NCI-H1105 (cell line): ENCODE measurements at places on chromosomes 13 and 19.

GRCh38 chr13:63463782-63464610, 2048.3 kb upstream of the PCDH20 start:
- no peak for DNase-seq

GRCh38 chr19:17357078-17357666, 19.8 kb downstream of the GTPBP3 start:
- DNase-seq: no peak

GRCh38 chr19:52786078-52786463, 520 bp downstream of the ZNF600 start:
- no peak for DNase-seq

DNA sequence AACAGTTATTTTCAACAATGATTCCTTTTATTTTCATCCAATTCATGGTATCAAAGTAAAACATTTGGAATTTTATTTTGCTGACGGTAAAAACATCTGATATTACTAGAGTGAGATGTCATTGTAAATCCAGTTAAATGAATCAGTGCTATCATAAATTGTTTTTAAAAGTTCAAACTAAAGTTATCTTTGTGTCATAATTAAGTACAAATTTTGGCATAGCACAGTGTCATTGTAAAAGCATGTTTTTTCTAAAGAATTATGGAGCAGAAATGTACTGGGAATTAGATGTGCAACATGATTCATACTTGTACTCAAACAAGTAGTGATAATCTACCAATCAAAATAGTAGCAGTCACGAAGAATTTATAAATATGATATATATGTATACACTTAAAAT, 92.8 kb downstream of the FAM216B start:
- DNase-seq: no peak

DNA sequence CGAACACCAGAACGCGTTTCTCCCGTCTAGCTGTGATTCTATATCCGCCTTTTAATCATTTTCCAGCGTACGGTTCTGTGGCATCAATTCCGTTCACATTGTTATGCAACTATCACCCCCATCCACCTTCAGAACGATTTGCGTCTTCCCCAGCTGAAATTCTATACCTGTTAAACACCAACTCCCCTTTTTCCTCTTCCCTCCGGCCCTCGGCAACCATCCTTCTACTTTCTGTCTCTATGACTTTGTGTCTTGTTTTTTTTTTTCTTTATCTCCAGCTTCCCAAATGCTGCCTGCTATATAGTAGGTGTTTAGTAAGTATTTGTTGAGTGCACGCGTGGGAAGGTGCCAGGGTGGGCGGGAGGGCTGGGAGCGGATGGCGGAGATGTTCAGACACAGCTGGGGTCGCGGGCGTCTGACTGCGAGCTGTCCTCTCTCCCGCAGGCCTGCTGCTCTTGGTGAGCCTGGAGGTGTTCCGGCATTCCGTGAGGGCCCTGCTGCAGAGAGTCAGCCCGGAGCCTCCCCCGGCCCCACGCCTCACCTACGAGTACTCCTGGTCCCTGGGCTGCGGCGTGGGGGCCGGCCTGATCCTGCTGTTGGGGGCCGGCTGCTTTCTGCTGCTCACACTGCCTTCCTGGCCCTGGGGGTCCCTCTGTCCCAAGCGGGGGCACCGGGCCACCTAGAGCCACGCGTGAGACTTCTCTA, 20.2 kb downstream of the CACNG6 start:
- DNase-seq: no peak

DNA sequence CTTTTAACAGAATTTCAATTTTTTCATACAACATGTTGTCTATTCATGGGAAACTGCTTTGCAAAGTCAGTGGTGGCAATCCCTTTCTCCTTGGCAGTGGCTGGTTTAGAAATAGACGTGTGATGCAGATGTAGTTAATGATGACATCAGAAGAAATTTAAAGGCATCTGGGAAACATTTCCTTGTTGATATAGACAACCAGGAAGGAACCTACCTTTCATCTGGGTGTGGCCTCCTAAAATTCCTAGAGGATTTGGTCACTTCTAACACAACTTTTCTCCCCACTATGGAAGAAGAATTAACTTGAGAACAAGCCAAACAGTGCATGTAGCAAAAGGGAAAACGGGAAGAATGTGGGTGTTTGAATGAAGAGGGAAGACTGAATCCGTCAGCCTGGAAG, 102.8 kb downstream of the EFNB2 start:
- no peak for DNase-seq

- no peak for DNase-seq
Observed at GRCh38 chr19:46913198-46913851, 52.5 kb downstream of the ARHGAP35 start.

DNA sequence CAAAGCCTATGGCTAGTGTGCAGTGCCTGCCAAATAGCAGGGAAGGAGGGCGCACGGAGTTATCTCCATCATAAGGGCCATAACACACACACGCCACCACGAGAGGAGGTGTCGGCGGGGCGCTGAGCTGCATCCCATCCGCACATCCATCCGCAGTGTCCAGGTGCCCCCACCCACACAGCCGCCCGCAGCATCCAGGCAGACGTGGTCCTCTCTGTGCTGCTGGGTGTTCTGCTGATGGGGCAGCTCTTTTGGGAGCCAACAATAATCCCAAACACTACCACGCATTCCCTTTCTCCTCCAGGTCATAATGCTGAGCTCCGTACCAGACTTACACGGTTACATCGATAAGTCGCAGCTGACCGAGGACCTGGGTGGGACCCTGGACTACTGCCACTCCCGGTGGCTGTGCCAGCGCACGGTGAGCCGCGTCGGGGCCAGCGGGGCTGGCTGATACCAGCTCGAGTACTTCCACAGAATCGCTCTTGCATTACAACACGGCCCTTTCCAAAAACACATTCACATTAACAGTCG, 41.5 kb upstream of the F7 start:
- no peak for DNase-seq

DNA sequence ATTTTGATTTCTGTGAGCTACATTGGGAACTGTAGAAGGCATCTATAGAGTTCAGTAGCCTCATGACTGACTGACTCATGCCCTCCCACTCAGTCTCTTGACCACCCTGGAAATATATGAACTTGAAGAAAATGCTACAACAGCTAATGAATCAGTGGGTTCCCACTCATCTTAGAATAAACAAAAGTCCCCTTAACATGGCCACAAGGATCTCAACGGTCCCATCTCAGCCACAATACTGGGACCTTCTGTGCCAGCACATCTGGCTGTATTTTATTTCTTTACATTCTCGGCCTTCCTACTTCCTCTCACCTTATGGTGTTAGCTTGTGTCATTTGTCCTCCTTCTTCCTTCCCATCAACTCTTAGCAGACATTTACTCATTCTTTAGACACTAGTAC, 619.8 kb downstream of the DCT start:
- no peak for DNase-seq

DNA sequence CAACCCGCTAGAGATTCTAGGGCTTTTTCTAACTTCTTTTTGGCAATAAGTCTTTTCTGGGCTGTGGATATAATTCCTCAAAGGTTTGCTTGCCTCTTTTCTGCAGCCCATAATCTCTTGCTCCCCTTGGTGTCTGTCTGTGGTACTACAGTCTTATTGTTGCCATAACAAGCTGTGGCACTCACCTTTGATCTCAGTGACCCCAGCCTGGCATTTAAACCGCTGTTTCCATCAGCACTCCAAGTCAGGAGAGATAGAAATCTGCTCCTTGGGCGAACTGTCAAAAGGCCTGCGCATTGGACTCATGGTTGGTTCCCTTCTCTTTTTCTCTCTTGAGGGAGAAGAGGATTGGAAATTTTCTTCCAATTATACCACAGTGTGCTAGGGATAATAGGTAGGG, 14.5 kb upstream of the MPHOSPH8 start:
- DNase-seq: no peak

GRCh38 chr19:33235996-33236350, 10.3 kb upstream of the SLC7A10 start:
- DNase-seq: no peak

DNA sequence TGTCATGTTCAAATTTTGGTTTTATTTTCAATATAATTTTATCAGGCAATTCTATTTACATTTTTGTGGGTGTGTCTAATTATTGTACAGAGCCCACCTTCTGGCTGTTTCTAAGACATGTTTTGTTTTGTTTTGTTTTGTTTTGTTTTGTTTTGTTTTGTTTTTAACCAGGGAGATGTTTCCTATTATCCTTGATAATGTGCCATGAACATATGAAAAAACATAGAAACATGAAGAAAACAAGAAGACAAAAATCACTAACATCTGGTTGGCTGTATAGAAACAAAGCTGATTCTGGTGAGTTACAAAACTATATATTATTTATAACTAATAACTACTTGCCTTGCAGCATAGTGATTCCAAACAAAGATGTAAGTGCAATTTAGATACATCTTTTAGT, 128.1 kb upstream of the TRPC4 start:
- no peak for DNase-seq

DNA sequence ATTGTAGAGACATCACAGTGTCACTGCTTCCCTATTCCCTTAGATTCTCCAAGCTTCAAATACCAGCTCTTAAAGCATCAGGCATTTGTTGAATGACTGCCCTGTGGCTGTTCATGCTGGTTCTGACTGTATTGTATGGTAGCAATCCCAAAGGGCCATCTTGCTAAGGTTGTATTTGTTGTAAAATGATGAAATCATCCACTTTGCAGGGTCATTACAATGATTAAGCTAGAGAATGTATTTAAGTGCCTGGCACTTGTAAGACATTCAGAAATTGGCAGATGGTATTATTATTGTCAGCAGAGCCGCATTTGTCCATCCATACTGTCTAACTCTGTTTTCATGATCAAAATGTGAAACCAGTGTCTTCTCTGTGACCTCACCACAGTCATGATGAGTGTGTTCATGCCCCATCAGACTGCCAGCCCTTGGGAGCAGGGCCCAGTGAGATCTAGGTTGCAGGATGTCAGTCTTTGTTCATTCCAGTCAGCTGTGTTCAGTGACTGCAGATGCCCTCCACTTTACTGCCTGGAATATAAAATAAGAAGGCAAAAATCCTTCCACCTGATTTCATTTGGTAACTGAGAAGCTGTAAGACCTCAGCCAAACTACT, 86.1 kb downstream of the DHRS12 start:
- no peak for DNase-seq

DNA sequence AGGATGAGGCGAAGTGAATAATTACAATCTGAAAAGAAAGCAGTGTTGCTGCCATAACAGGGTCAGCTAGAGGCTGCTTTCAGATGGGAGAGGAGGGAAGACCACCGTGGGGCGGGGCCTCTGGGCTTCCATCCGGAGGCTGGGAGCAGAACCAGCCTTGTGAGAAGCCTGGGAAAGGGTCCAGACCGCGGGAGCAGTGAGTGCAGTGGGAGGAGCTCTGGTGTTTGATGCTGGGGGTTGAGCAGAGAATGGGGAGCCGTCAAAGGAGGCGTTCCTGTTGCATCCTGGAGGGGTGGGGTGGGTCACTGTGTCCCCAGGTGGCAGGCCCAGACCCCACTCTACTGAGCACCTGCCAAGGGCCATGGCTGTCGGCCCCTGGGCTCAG, 18.1 kb downstream of the NKPD1 start:
- no peak for DNase-seq

DNA sequence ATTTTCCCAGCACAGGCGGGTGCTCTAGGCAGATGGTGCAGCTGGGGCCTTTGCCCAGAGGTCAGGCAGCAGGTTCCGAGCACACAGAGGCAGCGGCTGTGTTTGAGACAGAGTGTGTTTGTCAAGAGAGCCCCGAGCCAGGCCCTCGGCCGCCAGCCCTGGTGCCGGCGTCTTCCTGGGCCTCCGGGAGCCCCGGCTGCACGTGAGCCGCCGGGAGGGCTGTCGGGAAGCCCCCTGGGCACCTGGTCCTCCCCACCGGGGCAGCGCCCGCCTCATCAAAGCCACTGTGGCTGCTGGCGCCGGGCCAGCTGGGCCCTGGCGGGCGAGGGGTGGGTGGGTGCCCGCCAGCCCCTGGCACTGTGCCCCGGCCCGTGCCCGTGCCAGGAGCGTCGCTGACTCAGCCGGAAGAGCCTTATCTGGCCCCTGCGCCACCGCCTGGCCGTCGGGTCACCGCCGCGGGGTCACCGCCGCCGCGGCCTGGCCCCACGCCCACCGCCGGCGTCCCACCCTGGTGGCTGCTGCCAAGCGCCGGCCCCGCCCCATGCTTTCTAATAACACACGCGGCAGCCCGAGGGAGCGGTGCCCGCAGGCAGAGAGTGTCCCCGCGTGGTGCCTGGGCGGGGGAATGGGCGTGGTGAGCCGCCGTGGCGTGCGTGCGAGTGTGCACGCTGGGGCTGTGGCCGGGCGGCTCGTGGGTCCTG, 14.9 kb downstream of the ARID3A start:
- DNase-seq: peak; percentile 96

DNA sequence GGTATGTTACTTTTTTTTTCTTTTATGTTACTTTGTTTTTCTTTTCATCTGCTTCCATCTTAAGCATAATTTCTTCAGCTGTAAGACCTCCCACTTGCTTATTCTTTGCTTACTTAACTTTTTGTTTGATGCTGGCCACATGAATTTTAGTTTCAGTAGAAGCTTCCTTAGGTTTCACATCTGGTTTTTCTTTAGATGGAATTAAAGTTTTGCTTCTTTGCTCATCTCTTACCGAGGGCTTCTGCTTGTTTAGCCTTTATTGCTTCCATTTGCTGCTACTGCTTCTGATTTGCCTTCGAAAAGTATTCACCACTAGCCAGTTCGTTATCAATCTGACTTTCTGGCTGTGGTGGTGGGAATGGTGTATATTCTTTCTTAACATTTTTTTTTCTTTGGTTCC, 90.9 kb downstream of the GJA3 start:
- DNase-seq: no peak

- DNase-seq: no peak
Observed at GRCh38 chr13:28607187-28607955, 51.6 kb upstream of the POMP start.

DNA sequence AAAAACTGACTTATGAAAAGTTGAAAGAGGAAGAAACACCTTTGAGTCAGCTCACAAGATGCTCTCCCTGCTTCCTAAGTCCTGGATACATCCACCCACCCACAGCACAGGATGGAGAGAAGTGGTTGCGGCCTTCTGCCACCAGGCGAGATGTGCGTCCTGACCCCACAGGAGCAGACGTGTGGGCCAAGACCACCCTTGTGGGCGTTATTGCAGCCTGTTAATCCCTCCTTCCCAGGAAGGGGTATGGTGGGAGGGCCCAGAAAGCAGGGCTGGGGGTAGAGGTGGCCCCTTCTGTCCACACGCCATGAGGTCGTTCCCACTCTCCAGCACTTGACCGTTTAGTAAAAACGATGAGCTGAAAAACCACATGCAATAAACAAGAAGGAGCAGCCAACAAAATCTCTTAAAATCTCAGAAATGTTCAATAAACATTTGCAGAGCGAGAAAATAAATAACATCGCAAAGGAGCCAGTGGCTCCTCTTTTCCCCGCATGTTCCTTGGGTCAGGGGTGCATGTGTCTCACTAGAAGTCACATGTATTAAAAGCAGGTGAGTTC, 2.4 kb upstream of the AKAP8L start:
- DNase-seq: no peak

- DNase-seq: no peak
Observed at GRCh38 chr19:5870986-5871394, 650 bp upstream of the FUT5 start.

GRCh38 chr19:58042495-58043340, 8.9 kb downstream of the ZSCAN1 start:
- no peak for DNase-seq
